CD4-positive, alpha-beta T cell (primary cell): ENCODE measurements at places on chromosomes 4 and X. TPM values are rescaled to one million over a fixed set of nuclear protein-coding genes. Genes with fewer than 3 reads are reported as not detected.
A peak's percentile ranks its signal among the peaks of the same experiment; 100 is the strongest.

PRDX4 gene
- 4.4 TPM for total RNA-seq

MOB1B gene
- 13.1 TPM for total RNA-seq

TMEM175 gene
- 51.3 TPM for total RNA-seq

TMPRSS11B gene
- total RNA-seq = not detected

CLGN gene
- total RNA-seq = not detected

DOCK11 gene
- 70.3 TPM for total RNA-seq

DNA sequence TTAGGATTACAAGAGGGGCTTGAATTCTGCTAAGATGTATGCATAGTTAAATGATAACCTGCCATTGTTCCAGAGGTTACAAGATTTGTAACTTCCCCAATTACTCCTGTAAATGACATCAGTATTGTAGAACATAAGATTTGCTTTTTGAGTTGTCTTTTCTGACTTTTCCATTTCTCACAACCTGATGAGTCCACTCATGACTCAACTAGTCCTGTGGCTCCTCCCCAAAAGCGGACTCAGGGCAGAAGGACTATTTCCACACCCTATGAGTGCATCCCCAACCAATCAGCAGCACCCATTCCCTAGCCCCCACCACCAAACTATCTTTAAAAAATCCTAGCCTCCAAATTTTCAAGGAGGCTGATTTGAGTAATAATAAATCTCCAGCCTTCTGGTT is 54.7 kb downstream of the HOPX start:
- H3K36me3 ChIP-seq = no peaks in the 10 kb centered on the region
- H3K27me3 ChIP-seq = no peaks in the 10 kb centered on the region
- H3K4me3 ChIP-seq = no peak overlapping the region
- no peak for DNase-seq
- H3K27ac ChIP-seq = no peak overlapping the region

DNA sequence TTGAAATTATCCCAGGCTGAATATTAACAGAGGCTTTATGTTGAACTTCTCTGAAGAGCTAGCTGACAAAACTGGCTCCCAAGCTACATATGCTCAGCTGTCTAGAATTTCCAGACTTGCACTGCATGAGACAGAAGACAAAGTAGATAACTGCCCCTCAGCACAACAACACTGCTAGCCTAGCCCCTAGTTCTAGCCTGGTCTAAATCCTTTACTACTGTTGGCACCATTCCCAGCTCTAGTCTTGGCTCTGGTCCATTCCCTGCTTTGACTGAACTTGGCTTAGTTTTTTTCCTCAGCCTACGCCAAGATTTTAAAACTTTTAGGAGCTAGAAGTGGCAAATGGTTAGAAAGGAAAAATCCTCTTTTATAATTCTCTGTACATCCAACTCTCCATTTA is 7.6 kb upstream of the OPHN1 start:
- H3K36me3 ChIP-seq = no peaks in the 10 kb centered on the region
- H3K4me3 ChIP-seq = no peak overlapping the region
- H3K4me1 ChIP-seq = peaks cover 3% of the 10 kb centered on the region
- no peak overlapping the region for H3K27ac ChIP-seq

GRCh38 chr4:168715896-168716295 is 219.0 kb downstream of the PALLD start:
- no peak for DNase-seq
- no peak overlapping the region for H3K27ac ChIP-seq
- no peak overlapping the region for H3K4me3 ChIP-seq
- H3K27me3 ChIP-seq = no peaks in the 10 kb centered on the region

DNA sequence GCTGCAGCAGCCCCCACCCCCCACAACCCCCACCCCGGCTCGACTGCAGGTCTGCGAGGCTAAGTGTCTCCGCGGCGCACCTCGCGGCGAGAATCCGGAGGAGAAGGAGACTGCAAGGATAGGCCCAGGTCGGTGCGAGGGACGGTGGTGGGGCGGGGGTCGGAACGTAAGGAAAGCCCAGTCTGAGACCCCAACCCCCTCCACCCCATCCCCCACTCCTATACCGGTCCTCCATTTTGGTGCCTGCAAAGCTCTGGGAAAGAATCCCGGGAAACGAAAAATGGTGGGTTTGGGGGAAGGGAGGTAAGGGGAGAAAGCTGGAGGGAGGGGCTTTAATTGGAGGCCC is 614 bp downstream of the BEX3 start:
- no peaks in the 10 kb centered on the region for H3K36me3 ChIP-seq
- H3K4me1 ChIP-seq = peaks cover 8% of the 10 kb centered on the region
- H3K27ac ChIP-seq = no peak overlapping the region

GRCh38 chrX:48896611-48897011 is 957 bp downstream of the TIMM17B start:
- H3K4me1 ChIP-seq = peaks cover 41% of the 10 kb centered on the region
- no peak for DNase-seq
- peak overlapping the region; percentile 91 for H3K4me3 ChIP-seq
- H3K36me3 ChIP-seq = peaks cover 32% of the 10 kb centered on the region
- H3K27me3 ChIP-seq = no peaks in the 10 kb centered on the region
- peak overlapping the region; percentile 98 for H3K27ac ChIP-seq

GRCh38 chrX:133323431-133323830 is 91.9 kb downstream of the GPC4 start:
- H3K27me3 ChIP-seq = no peaks in the 10 kb centered on the region
- no peak for DNase-seq
- no peak overlapping the region for H3K27ac ChIP-seq
- H3K36me3 ChIP-seq = no peaks in the 10 kb centered on the region
- no peak overlapping the region for H3K4me3 ChIP-seq

DNA sequence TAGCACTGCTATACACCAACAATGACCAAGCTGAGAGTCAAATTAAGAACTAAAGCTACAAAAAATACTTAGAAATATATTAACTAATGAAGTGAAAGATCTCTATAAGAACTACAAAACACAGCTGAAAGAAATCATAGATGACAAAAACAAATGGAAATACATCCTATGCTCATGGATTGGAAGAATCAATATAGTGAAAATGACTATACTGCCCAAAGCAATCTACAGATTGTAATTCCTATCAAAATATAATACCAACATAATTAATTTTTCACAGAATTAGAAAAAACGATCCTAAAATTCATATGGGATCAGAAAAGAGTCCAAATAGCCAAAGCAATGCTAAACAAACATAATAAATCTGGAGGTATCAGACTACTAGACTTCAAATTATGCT is 87.8 kb downstream of the STARD8 start:
- no peak overlapping the region for H3K27ac ChIP-seq
- H3K36me3 ChIP-seq = no peaks in the 10 kb centered on the region
- DNase-seq = no peak
- no peaks in the 10 kb centered on the region for H3K27me3 ChIP-seq
- H3K4me3 ChIP-seq = no peak overlapping the region
- H3K4me1 ChIP-seq = no peaks in the 10 kb centered on the region

GRCh38 chr4:94743838-94744237 is 13.9 kb upstream of the BMPR1B start:
- H3K27me3 ChIP-seq = no peaks in the 10 kb centered on the region
- H3K4me3 ChIP-seq = no peak overlapping the region
- H3K36me3 ChIP-seq = no peaks in the 10 kb centered on the region

DNA sequence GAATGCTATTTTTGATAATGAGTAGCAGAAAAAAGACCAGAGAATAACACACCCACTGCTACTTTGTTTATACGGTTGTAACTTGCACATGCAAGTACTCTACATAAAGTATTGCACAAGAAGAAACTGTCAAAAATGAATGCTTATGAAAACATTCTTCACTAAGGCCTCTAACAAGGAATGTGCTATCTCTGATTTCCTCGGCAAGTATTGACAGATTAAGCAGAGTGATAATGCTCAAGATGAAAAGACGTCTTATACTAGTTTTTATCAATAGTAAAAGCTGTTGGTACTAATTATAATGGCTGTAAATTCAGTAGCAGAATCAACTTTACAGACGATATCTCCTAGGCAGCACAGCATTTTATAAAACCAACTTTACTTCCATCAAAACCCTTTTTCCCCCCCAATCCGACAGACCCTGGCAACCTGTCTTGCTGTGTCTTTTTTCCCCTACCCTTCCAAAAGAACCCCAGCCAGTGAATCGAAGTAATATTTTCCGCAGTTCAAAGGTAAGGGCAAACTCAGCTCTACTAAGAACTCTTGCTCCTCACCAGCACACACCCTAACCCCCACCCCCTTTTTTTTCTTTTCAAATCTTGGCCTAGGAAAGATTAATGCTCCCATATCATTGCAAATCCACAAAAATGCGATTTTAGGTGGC is 1.5 kb downstream of the FRYL start:
- DNase-seq = no peak
- peak overlapping the region; percentile 81 for H3K4me3 ChIP-seq
- peak overlapping the region; percentile 91 for H3K27ac ChIP-seq

- H3K4me3 ChIP-seq = no peak overlapping the region
- DNase-seq = no peak
- no peak overlapping the region for H3K27ac ChIP-seq
- H3K4me1 ChIP-seq = no peaks in the 10 kb centered on the region
- H3K36me3 ChIP-seq = no peaks in the 10 kb centered on the region
- no peaks in the 10 kb centered on the region for H3K27me3 ChIP-seq
These were observed 458.1 kb downstream of the KCTD8 start for GRCh38 chr4:43990551-43990950.

DNA sequence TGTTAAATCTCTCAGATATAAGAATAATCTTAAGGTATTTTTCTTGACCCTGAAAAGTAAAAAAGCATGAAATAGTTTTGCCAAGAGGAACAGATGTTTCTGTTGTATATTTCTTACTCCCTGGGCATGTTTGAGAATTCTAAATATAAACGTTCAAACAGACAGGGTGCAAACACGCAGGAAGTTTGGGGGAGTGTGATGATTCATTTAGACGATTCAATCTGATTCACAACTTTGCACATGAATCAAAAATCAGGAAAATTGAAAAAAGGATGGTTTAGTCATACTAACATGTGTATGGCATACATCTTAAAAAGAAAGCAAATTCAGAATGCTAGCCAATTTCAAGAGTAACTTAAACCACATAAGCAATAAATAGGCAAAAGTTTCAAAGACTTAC is 340.3 kb upstream of the GRID2 start:
- no peak overlapping the region for H3K4me3 ChIP-seq
- H3K27me3 ChIP-seq = no peaks in the 10 kb centered on the region
- no peak overlapping the region for H3K27ac ChIP-seq
- H3K4me1 ChIP-seq = no peaks in the 10 kb centered on the region

DNA sequence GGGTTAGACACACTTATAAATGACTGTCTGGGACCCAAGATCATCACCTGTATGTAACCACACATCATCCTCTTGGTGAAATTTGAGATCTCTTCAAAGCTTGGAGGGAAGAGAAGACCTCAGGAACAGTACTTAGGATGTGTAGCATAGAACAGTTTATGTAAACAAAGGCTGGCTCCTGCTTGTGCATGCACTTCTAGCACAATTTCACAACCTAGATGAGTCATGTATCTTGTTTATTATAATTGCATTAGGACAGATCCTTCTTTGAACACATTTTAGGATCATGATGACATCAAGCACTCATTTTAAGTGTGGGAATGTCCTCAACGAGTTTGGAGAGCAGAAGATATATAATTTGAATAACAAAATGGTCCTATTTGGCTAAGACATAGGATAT is 26.3 kb upstream of the ZMAT1 start:
- H3K36me3 ChIP-seq = no peaks in the 10 kb centered on the region
- no peak overlapping the region for H3K27ac ChIP-seq
- peaks cover 5% of the 10 kb centered on the region for H3K27me3 ChIP-seq
- DNase-seq = no peak
- no peak overlapping the region for H3K4me3 ChIP-seq
